Activated CD8-positive, alpha-beta memory T cell treated with anti-CD3 and anti-CD28 coated beads, Interleukin-2, amount 10 ng/mL, durations not matched to agents 7 days and 5 days (primary cell): ENCODE measurements at places on chromosomes 1 and 21. TPM values are rescaled to one million over a fixed set of nuclear protein-coding genes. Genes with fewer than 3 reads are reported as not detected.

MAP1LC3C gene
- not detected for total RNA-seq

SYNC gene
- total RNA-seq = not detected

ETV3L gene
- not detected for total RNA-seq

NBPF4 gene
- total RNA-seq = not detected

TNFRSF18 gene
- 28.1 TPM for total RNA-seq

COL11A1 gene
- total RNA-seq = not detected

ERICH3 gene
- total RNA-seq = 0.05 TPM

RPL11 gene
- total RNA-seq = 844 TPM

CNR2 gene
- total RNA-seq = 0.14 TPM

ST6GALNAC5 gene
- not detected for total RNA-seq

DNA sequence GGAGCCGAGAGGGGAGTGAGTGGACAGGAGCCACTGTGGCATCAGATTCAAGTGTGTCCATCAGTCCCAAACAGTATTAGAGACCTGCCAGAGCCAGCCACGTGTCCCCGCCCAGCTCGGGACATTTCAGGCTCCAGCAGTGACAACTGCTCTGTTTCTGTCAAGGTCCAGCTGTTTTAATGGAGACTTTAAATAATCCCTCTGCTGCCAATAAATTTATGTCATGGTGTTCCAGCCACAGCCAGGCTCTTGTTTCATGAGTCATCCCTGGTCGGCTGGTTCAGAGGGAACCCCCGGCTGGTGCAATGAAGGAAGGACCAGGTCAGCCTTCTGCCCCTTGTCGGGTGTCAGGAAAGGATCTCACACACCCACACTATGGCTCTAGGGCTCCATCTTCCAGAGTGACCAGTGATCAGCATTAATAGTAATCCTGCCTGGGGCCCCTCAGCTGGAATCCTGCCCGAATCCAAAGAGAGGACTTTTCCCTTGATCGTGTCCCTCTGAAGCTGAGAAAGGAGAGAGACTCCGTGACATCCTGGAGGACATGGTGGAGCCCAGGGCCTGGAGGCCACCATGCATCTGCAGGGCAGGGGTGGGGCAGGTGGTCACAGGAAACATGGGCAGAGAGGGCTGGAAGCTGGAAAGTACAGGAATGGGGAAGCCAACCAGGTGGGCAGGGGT, 197.3 kb downstream of the MATN1 start:
- no peak overlapping the region for H3K4me3 ChIP-seq
- peaks cover 7% of the 10 kb centered on the region for H3K27me3 ChIP-seq
- H3K27ac ChIP-seq = no peak overlapping the region
- H3K4me1 ChIP-seq = no peaks in the 10 kb centered on the region

DNA sequence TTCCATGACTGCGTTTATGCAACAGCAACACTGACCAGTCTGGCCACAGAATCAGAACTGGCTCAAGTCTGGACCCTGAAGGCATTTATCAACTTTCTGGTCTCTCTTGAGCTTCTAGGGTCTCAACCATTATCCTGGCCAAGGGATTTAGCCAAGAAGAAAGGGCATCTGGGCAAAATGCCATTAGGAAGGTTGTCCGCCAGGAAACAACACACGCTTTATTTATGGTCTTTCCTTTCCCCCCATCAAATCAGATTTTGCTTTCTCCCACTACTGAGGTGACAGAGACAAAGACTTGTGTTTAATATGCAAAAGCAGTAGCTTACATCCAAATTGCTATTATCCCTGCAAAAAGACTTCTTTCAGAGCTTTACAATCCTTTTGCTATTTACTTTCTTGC, 81.6 kb upstream of the PPP2R5A start:
- H3K27ac ChIP-seq = no peak overlapping the region
- no peaks in the 10 kb centered on the region for H3K4me1 ChIP-seq
- peaks cover 12% of the 10 kb centered on the region for H3K27me3 ChIP-seq
- H3K4me3 ChIP-seq = no peak overlapping the region

DNA sequence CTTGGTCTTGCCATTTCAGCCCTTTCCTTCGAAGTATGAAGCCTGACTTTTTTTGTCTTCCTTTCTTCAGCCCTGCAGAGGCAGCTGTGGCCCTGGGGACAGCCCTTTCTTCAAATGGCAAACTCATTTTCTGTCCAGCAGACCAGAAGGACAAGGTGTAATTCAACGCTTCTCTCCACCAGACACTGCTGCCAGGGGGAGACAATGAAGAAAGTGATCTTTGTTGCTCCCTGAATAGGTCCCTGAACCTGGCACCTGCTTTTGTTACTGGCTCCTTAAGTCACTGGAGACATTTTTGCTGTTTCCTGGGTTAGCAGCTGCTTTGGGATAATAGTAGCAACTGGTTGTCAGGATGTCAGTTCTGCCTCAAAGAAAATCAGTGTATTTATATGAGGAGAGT, 50.8 kb upstream of the MACF1 start:
- H3K27me3 ChIP-seq = peaks cover 23% of the 10 kb centered on the region
- H3K27ac ChIP-seq = no peak overlapping the region
- peaks cover 8% of the 10 kb centered on the region for H3K4me1 ChIP-seq
- H3K36me3 ChIP-seq = no peaks in the 10 kb centered on the region
- no peak for DNase-seq

GRCh38 chr1:157955857-157956256, 37.6 kb upstream of the KIRREL1 start:
- no peaks in the 10 kb centered on the region for H3K4me1 ChIP-seq

GRCh38 chr1:84686223-84686622, 4.0 kb downstream of the SSX2IP start:
- no peaks in the 10 kb centered on the region for H3K27me3 ChIP-seq
- peaks cover 29% of the 10 kb centered on the region for H3K4me1 ChIP-seq
- H3K27ac ChIP-seq = no peak overlapping the region
- H3K4me3 ChIP-seq = no peak overlapping the region

DNA sequence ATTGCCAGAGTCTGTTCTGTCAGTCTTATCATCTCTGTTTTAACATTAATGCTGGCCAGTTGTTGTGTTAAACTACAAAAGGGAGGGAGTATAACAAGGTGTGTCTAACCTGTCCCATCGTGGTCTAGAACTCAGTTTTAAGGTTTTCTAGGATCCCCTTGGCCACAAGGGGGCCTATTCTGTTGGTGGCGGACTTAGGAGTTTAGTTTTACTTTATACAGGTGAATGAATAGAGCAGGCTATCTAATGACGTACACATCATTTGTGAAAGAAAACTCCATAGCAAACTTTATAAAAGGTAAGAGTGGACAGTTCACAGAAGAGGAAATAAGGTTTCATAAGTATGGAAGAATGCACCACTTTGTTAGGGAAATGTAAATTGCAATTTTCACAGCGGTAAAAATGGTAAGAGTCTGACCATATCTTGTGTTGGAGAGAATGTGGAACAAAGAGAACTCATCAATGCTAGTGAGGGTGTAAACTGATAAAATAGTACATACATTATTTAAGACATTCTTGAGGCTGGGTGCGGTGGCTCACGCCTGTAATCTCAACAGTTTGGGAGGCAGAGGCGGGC, 2.5 kb upstream of the ATF6 start:
- H3K36me3 ChIP-seq = peaks cover 5% of the 10 kb centered on the region
- DNase-seq = peak; percentile 63
- no peaks in the 10 kb centered on the region for H3K27me3 ChIP-seq

- DNase-seq = no peak
- H3K27ac ChIP-seq = no peak overlapping the region
- H3K4me1 ChIP-seq = peaks cover 6% of the 10 kb centered on the region
- peaks cover 11% of the 10 kb centered on the region for H3K36me3 ChIP-seq
- no peak overlapping the region for H3K4me3 ChIP-seq
These were observed 234.8 kb downstream of the GPR52 start for GRCh38 chr1:174682419-174683008.

DNA sequence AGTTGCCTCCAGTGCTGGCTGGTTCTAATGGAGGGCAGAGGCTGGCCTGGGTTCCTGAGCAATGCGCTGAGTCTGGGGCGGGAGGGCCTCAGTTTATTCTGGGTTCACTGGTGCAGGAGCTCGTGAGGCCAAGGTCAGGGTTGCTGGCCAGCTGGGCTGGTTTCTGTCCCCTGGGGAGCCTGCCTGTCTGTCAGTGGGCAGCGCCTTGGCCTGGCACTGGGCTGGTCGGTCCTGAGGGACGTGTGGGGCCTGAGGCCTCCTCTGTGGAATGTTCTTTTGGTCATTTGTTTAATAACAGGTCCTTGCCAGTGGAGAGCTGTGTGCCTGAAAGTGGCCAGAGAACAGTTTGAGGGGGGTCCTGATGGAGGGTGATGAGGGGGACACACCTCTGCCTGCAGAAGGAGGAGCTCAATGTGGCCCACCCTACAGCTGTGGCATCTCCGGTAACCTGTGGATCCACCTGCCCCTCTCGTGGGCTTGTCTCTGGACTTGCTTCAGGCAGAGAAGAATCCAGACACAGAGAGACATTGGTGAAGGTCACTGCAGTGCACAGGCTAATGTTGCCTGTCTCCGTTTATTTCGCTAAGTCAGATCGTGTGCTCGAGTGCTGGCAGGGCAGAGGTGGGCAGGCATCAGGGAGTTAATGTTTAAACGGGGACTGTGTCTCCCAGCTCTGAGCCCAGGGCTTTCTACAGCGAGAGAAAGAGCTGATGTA, 34.6 kb downstream of the COQ8A start:
- H3K27ac ChIP-seq = no peak overlapping the region
- H3K36me3 ChIP-seq = peaks cover 10% of the 10 kb centered on the region
- no peaks in the 10 kb centered on the region for H3K27me3 ChIP-seq
- DNase-seq = no peak

- H3K36me3 ChIP-seq = peaks cover under 1% of the 10 kb centered on the region
- H3K4me1 ChIP-seq = peaks cover 26% of the 10 kb centered on the region
- no peaks in the 10 kb centered on the region for H3K27me3 ChIP-seq
- peak overlapping the region; percentile 82 for H3K4me3 ChIP-seq
These were observed 940 bp upstream of the ATAD3A start for GRCh38 chr1:1510912-1511532.

DNA sequence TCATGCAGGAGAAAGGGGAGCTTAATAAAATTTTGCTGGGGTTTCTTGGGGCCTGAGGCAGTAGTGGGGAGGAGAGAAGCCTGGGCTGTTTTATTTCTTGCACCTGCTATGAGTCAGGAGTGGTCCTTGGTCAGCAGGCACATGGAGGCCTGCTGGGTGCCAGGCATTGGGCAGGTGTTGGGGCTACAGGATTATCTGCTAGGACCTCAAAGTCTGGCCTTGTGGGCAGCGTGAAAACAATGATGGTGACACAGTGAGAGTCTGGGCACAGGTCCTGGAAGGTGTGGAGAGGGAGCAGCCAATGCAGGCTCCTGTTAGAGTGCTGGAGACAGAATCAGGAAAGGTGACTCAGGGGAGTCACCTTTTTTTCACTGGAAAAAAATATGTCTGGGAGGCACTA, 17.2 kb downstream of the ROR1 start:
- H3K27me3 ChIP-seq = peaks cover 3% of the 10 kb centered on the region
- H3K27ac ChIP-seq = no peak overlapping the region

GRCh38 chr21:27700974-27701614, 734.2 kb upstream of the ADAMTS5 start:
- H3K27me3 ChIP-seq = no peaks in the 10 kb centered on the region
- H3K4me1 ChIP-seq = no peaks in the 10 kb centered on the region
- H3K27ac ChIP-seq = no peak overlapping the region
- no peaks in the 10 kb centered on the region for H3K36me3 ChIP-seq
- H3K4me3 ChIP-seq = no peak overlapping the region
- DNase-seq = peak; percentile 61

- no peaks in the 10 kb centered on the region for H3K4me1 ChIP-seq
- no peak for DNase-seq
- H3K4me3 ChIP-seq = no peak overlapping the region
- peaks cover 7% of the 10 kb centered on the region for H3K27me3 ChIP-seq
These were observed 84.6 kb downstream of the MATN1 start for GRCh38 chr1:30638811-30639210.

DNA sequence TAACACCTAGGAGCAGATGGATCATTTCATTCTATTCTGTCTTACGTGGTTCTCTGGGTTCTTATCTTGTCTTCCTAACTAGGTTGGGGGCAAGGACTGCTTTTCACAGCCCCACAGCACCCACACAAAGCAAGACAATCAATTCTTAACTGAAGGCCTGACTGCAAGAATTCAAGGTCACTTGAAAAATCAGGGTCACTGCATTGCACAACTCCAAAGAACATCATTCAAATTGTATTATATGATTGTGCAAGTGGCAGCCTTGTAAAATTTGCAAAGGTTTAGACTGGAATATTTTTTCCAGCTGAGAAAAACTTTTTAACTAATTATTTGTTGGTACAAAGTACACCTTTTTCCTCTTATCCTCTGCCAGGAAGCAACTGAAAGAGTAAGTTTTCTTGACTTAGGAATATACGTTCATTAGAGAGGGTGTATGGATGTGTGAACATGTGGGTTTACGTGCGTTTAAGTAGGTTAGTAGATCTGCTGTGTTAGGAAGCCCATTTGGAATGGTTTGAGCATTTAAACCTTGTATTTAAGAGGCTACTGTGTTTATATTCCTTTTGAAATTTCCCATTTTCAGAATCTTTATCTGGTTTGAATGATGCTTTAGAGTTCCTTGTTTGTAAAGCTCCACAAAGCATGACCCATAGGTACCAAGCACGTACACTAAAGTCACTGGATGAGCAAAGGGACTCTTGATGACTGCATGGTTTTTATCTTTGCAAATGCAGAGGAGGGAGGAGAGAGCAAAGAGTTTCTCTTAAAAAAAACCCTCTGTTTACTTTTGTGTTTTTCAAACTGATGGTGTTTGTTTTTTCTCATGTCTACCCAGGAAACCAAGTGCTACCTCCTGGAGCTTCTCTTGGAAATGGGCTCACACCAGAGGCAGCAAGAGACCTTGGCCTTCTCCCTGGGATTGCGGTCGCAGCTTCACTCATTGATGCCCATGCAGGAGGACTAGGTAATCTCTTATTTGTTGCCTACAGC, 214.9 kb downstream of the FGGY start:
- no peaks in the 10 kb centered on the region for H3K27me3 ChIP-seq
- no peak overlapping the region for H3K27ac ChIP-seq
- H3K4me3 ChIP-seq = no peak overlapping the region
- peaks cover 2% of the 10 kb centered on the region for H3K36me3 ChIP-seq
- no peaks in the 10 kb centered on the region for H3K4me1 ChIP-seq
- no peak for DNase-seq

- no peak for DNase-seq
- H3K4me3 ChIP-seq = no peak overlapping the region
- peaks cover 17% of the 10 kb centered on the region for H3K4me1 ChIP-seq
- H3K27me3 ChIP-seq = no peaks in the 10 kb centered on the region
These were observed 126.5 kb downstream of the AKT3 start for GRCh38 chr1:243723458-243724043.

DNA sequence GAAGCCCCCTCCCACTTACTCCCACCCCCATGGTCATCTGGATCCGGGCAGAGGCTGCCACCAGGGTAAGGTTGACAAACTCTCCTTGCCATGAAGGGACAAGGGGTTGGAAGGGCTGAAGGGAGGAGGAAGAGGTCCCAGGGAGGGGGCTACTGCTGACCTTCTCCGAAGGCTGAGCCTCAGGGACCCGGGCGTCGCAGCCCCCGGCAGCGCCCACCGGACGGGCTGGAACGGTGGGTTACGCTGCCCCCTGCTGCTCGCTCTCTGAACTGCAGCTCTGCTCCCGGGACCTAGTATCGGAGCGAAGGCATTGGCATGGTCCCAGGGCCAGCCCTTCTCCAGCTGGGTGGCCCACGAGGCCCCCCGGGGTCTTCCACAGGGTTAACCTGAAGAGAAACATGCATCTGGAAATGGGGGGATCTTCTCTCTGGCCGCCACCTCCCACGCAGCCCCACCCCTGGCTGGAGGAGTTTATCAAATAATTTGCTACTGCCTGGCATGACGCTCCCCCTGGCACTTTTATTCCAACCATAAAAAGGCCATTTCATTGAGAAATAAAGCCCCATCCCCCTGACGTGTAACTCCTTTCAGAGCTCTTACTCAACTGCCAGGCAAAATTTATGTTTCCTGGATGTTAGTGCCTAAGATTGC, 70.4 kb upstream of the TARDBP start:
- no peak overlapping the region for H3K27ac ChIP-seq
- peaks cover 24% of the 10 kb centered on the region for H3K4me1 ChIP-seq
- H3K4me3 ChIP-seq = no peak overlapping the region
- H3K36me3 ChIP-seq = no peaks in the 10 kb centered on the region
- H3K27me3 ChIP-seq = peaks cover 61% of the 10 kb centered on the region
